ENCODE measurements at places on chromosomes 1 and 21. TPM values are rescaled to one million over a fixed set of nuclear protein-coding genes. Genes with fewer than 3 reads are reported as not detected.

DNA sequence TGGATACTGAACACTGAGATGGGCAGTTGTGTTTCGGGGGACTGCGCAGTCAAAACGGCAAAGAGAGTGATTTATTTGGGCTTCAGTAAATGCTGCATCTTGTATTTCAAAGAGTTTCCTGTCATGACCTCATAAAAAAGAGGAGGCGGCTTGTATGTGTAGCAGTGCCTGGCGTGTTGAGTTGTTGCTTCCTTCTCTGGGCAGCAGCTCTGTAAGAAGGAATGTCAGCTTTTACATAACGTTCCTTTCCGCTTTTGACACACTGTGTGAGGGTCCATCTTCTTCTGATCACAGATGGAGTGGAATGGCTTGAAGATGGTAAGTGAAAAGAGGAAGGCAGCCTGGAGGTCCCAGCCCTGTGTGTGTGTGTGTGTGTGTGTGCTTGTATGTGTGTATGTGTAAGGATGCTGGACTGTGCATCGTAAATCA lies 941 bp downstream of the ELAVL4 start:
- no peak overlapping the region for H3K4me3 ChIP-seq
- no peaks in the 10 kb centered on the region for H3K4me1 ChIP-seq
- H3K36me3 ChIP-seq: no peaks in the 10 kb centered on the region

GRCh38 chr21:46347203-46347550 lies 23.2 kb downstream of the PCNT start:
- no peaks in the 10 kb centered on the region for H3K27me3 ChIP-seq
- peaks cover 56% of the 10 kb centered on the region for H3K36me3 ChIP-seq
- H3K4me3 ChIP-seq: no peak overlapping the region
- H3K27ac ChIP-seq: peak overlapping the region; percentile 8
- no peak for DNase-seq
- H3K4me1 ChIP-seq: no peaks in the 10 kb centered on the region

DNA sequence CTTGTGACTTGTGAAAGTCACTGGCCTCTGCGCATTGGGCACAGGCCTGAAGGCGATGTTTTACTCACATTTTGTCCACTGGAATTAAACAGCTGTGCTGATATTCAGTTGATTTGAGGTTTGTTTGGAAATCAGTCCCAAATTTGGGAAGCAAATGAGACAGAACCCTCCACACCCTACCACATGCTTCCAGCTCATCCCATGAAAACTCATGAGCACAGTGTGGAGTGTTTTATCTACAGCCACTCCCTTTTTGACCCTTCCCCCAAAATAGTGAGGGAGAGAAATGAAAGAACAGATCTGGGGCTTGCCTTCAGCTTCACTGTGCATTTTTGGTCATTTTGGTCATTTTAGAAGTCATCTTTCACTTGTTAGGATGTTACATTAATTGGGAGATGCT lies 101.3 kb downstream of the CAMTA1 start:
- H3K27ac ChIP-seq: no peak overlapping the region
- peaks cover 6% of the 10 kb centered on the region for H3K36me3 ChIP-seq
- H3K27me3 ChIP-seq: no peaks in the 10 kb centered on the region
- H3K4me1 ChIP-seq: no peaks in the 10 kb centered on the region
- no peak for DNase-seq
- no peak overlapping the region for H3K4me3 ChIP-seq

DNA sequence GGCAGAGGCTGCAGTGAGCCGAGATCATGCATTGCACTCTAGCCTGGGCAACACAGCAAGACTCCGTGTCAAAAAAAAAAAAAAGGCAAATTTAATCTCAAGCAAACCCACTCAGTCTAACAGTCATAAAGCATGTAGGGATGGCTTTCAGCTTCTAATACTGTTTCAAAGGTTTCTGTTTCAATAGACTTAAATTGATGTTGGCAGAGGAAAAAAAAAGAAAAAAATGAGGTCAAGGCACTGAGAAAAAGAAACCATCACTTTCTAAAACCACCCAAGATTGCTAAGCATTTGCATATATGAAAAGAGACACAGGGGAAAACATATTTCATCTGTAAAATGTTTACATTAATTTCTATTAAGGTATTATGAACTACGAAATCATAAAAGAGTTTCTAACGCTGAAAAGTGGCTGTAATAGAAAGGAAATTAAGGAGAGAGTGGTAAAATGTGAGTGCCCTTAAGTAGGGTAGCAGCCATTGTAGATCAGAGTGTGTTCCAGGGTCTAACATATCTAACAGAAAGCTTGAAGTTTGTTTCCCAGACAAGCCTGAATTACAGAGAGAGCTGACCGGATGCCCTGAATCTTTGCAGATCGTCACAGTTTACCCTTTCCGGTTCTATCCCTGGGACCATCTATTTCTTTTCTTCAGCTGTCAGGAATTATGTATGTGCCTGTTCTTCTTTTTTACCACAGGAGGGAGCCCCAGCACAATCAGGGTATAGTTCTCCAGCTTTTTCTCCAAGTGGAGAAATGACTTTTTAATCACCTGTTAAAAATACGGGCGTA lies 70.0 kb downstream of the PLD5 start:
- H3K36me3 ChIP-seq: no peaks in the 10 kb centered on the region
- no peaks in the 10 kb centered on the region for H3K27me3 ChIP-seq
- no peak overlapping the region for H3K27ac ChIP-seq
- no peak overlapping the region for H3K4me3 ChIP-seq

GRCh38 chr21:45306832-45307571 lies 19.3 kb upstream of the POFUT2 start:
- H3K27ac ChIP-seq: peak overlapping the region; percentile 82
- H3K27me3 ChIP-seq: no peaks in the 10 kb centered on the region
- H3K4me3 ChIP-seq: no peak overlapping the region
- H3K36me3 ChIP-seq: no peaks in the 10 kb centered on the region

DNA sequence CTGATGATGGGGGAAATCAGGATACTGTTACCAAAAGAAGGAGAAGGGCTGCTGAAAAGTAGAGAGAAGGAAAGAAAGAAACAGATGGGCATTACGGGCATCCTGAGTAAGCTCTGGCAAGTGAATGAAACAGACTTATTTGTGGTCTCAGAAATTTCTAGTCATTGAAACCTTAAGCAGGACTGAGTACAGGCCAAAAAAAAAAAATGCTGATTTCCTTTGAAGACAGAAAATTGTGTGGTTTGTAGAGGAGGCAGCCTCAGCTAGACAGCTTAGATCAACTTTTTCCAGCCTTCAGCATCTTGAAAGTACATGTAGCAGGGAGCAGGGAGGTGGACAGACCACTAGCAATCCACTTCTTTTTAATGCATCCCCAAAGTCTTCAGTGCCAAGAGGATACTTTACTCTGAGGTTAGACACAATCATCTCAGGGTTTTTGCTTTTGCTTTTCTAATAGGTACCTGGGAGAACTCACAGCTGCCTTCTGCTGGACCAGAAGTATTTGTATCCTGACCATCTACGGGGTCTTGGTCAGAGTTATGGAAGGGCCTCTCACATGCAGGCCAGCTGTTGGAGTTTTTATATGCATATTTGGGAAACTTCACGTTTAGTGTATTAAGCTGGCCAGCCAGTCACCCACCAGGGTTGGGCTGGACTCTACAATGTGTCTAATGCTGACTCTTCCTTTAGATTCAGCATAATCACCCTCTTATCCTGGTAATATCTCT lies 10.6 kb upstream of the CAPZB start:
- peak overlapping the region; percentile 59 for H3K27ac ChIP-seq
- DNase-seq: no peak
- peaks cover 27% of the 10 kb centered on the region for H3K4me1 ChIP-seq
- H3K36me3 ChIP-seq: no peaks in the 10 kb centered on the region
- H3K4me3 ChIP-seq: no peak overlapping the region

- H3K4me1 ChIP-seq: no peaks in the 10 kb centered on the region
- no peak overlapping the region for H3K27ac ChIP-seq
- H3K36me3 ChIP-seq: no peaks in the 10 kb centered on the region
- no peak for DNase-seq
- no peak overlapping the region for H3K4me3 ChIP-seq
- H3K27me3 ChIP-seq: no peaks in the 10 kb centered on the region
Measured at GRCh38 chr1:157288996-157289395, 150.8 kb upstream of the ETV3 start.

DNA sequence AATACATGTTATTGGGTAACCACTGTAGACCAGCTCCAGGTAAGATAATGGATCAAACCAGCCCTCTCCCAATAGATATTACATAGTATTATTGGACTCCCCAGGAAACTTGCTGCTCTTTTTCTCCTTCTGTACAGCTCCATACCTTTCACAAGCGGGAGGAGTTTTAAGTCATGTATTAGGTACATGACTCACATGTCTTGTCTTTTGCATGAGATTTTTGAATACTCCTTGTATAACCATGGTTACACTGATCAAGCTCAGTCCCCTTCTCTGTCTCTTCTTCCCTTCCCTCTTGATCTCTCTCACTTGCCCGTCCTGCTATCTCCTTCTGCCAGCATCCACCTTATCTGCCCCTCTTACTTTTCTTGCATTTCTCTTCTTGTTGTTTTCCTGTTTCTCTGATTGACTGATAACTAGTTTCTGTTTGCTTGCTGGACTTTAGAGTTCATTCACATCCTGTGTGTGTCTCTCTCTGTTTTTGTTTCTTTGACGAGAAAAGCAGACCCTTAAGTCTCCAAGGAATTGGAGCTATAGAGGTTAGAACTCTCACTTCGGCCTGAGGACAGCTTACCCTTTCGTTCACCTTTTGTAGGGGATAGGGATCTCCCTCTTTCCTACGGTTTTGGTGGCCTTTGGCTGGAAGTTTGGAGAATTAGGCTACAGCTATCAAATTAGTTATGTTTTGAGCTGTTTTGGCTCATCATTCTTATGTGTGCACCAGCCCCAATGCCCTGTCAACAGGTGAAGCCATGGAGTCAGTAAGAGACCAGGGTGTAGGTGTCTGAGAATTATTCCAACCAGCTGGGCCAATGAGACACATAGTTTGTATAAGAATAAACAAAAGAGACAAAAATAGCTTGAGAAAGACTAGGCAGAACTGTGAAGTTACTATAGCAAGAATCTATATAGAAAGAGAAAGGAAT lies 49.0 kb upstream of the ASB17 start:
- no peak overlapping the region for H3K27ac ChIP-seq
- H3K27me3 ChIP-seq: no peaks in the 10 kb centered on the region
- no peak for DNase-seq

- H3K27me3 ChIP-seq: no peaks in the 10 kb centered on the region
- no peak overlapping the region for H3K27ac ChIP-seq
- no peak for DNase-seq
- peaks cover 15% of the 10 kb centered on the region for H3K36me3 ChIP-seq
- no peaks in the 10 kb centered on the region for H3K4me1 ChIP-seq
Measured at GRCh38 chr1:27106561-27107323, 48.2 kb downstream of the SLC9A1 start.

GRCh38 chr21:44723177-44724131 lies 12.1 kb upstream of the TSPEAR start:
- H3K4me1 ChIP-seq: no peaks in the 10 kb centered on the region
- no peaks in the 10 kb centered on the region for H3K27me3 ChIP-seq
- no peak for DNase-seq
- no peak overlapping the region for H3K4me3 ChIP-seq

DNA sequence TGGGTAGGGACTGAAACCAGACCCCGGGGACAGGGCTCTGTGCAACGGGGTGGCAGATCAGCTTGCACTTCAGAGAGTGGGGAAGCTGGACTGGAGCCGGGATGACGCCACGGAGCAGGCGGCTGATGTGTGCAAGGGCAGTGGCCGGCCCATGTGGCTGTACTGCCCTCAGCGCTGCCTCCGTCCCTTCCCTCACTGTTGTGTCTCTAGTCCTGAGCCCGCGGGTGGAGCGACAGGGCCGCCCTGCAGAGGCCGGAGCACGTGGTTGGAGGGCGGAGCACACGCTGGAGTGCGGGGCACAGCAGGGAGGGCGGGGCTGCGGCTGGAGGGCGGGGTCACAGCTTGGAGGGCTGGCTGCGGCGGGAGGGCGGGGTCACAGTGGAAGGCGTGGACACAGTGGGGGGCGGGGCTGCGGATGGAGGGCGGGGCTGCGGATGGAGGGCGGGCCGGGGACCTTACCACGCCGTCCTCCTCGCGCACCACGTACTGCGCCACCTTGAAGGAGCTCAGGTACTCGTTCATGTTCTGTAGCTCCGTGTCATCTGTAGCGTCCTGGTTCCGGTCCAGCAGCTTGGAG lies 52.4 kb downstream of the CHD5 start:
- H3K27me3 ChIP-seq: no peaks in the 10 kb centered on the region
- DNase-seq: no peak
- H3K27ac ChIP-seq: no peak overlapping the region
- no peaks in the 10 kb centered on the region for H3K4me1 ChIP-seq
- no peaks in the 10 kb centered on the region for H3K36me3 ChIP-seq
- H3K4me3 ChIP-seq: no peak overlapping the region

DNA sequence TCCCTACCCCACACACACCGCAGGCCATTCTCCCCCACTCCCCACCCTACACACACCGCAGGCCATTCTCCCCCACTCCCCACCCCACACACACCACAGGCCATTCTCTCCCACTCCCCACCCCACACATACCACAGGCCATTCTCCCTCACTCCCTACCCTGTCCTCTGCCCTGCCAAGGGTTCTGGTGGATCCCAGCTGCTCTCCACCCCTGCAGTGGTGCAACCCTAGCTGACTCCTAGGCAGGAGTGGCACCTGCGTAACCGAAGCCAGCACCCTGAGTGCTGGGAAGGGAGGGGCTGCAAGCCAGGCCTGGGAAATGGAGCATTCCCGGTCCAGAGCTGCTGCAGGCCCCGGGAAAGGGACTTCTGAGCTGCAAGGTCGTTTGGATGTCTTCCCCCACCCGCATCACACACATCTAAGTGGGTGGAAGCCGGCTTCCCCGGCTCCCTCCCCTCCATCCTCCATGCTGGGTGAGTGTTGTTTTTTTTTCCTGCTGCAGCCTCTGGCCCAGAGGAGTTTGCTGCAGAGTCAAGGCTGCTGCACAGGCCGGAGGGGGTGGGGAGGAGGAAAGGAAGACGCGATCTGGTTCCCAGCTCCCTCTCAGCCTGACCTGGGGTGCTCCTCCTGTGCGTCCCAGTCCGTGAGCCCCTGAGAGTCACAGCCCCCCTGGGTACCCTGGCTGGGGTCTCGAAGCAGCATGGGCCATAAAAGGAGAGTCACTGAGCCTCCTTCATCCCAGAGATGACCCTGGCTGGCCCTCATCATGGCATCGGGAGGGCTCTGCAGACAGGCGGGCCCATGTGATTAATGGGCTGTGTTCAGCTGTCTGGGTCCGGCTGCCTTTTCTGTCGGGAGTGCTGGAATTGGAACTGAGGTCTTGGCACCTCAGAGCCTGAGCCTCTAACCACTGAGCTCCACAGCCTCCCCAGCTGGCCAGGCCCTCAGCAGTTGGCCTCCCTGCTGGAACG lies 16.1 kb downstream of the H6PD start:
- no peak overlapping the region for H3K4me3 ChIP-seq
- peaks cover 81% of the 10 kb centered on the region for H3K4me1 ChIP-seq
- no peak for DNase-seq
- H3K36me3 ChIP-seq: no peaks in the 10 kb centered on the region
- no peaks in the 10 kb centered on the region for H3K27me3 ChIP-seq
- peak overlapping the region; percentile 82 for H3K27ac ChIP-seq

Gene POMGNT1
- 57.0 TPM for total RNA-seq

Gene CELA3A
- total RNA-seq: not detected

Gene RXRG
- total RNA-seq: 3.3 TPM

Gene PBXIP1
- 81.4 TPM for total RNA-seq

Gene ELF3
- 1.7 TPM for total RNA-seq

Gene FCGR2B
- total RNA-seq: 4.5 TPM

Gene PCP4
- 6.6 TPM for total RNA-seq

Data from right atrium auricular region (tissue), 2 donors.